ENCODE measurements at places on chromosomes 5 and 9. TPM values are rescaled to one million over a fixed set of nuclear protein-coding genes. Genes with fewer than 3 reads are reported as not detected.

FOXD4L4 gene
- total RNA-seq = not detected

MSX2 gene
- total RNA-seq = 2.1 TPM

PCDHB11 gene
- not detected for total RNA-seq

APBA1 gene
- total RNA-seq = 14.9 TPM

ISL1 gene
- total RNA-seq = 0.76 TPM

EQTN gene
- 1.9 TPM for total RNA-seq

DNA sequence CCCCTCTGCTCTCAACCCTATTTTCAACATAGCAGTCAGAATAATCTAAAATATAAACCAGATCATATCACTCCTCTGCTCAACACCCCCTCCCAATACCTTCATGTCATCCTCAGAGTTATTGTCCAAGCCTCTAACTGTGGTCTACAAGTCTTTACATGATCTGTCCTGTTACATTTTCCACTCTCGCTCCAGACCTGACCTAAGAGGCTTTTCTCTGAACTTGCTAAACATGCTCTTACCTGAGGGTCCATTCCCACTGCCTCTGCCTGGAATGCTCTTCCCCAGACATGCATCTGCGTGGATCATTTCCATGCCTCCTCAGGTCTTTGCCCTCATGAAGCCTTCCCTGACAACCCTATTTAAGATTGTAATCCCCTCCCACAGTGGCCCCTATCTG lies 12.0 kb downstream of the NIPSNAP3B start:
- no peak for DNase-seq

GRCh38 chr9:95089257-95090022 lies 228.1 kb downstream of the FANCC start:
- no peak for DNase-seq

- DNase-seq = no peak
These were observed 485 bp upstream of the HABP4 start for GRCh38 chr9:96449523-96449844.

DNA sequence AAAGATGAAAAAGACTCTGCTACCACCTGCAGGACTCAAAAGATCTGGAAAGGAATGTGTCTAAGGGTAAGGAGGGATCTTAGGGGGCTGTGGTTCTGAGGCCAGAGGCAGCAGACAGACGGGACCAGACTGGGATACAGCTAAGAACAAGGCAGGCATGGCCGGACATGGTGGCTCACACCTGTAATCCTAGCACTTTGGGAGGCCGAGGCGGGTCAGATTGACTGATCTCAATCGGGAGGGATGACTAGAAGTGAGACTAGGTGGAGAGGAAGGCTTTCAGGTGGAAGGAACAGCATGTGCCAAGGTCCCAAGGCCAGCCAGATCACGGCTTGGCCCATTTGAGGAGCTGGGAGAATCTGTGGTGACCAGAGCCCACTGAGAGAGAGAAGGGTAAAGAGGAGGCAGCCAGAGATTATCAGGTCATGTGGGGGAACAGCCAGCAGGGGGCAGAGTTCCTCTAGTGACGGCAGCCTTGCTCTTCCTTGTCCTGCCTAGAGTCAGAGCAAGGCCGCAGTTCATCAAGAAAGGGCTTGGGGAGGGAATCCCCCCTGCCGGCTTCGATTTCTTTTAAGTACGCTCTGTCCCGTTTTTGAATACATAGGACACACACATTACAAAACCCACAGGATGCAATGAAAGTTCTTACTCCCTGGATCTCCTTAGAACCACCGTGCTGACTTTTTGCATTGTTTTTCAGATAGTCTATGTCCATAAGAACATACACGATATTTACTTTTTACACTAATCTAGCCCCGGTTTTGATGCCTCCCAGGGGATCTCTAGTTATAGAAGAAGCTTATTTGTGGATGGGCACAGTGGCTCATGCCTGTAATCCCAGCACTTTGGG lies 2.6 kb upstream of the OLFML2A start:
- peak; percentile 88 for DNase-seq

- DNase-seq = no peak
These were observed 33.9 kb downstream of the HRH2 start for GRCh38 chr5:175691761-175692160.

DNA sequence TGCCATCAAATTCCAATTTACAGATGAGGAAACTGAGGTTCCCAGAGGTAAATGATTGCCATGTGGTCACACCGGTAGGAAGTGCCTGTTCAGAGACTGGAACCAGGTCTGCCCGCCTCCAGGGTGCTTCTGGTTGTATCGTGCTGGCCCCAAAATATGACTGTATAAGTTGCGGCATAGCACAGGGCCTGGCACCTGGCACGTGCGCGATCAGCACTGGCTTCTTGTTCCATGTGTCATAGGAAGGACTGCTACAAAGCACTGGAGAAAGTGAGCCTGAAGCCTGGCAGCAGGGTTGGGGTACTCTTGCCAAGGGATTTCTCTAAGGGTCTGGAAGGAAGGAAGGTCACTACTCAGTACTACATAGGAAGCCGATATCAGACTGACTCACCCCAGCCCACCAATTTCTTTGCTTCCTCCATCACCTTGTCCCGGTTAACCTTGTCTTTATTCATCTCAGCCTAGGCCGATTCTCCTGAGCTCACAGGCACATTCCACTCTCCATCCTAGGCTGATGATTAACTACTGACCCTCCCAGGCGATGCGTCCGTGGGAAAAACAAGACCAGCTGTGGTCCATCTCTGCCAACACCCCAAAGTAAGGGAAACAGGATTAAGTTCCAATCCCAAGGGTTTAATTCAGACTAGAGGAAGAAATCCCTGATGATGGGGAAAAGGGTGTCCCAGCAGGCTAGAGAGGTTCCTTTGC lies 1.8 kb downstream of the HRH2 start:
- no peak for DNase-seq

GRCh38 chr5:10903786-10904560 lies 142.9 kb upstream of the DAP start:
- no peak for DNase-seq

GRCh38 chr5:126210955-126211354 lies 212.3 kb upstream of the GRAMD2B start:
- no peak for DNase-seq

DNA sequence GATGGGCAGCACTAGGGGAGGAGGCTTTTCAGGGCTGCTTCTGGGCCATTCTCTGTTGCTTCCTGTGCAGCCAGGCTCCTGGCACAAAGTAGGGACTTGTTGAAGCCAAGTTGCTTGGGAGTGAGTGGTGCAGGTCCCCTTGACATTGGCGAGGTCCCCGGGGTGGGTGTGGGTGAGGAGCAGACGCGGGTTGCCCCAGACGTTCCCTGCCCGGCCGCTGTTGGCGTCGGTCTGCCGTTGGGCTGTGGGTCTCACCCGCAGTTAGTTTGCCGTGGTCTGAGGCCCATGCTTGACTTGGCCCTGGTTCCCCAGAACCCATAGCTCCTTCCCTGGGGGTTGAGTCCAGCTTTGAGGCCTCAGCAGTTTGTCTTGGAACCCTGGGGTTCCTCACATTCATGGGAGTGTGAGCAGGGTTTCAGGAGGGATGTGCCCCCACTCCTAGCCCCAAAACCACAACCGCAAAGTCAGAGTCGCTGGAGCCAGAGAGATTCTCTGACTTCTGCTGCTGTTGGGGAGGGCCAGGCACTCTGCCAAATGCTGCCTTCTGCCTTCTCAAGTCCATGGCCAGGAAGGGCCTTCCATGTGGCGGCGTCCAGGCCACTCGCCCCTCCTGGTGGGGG lies 77.5 kb downstream of the RXRA start:
- peak; percentile 80 for DNase-seq
